T-cell (primary cell): ENCODE measurements at places on chromosomes 3 and 15.

DNA sequence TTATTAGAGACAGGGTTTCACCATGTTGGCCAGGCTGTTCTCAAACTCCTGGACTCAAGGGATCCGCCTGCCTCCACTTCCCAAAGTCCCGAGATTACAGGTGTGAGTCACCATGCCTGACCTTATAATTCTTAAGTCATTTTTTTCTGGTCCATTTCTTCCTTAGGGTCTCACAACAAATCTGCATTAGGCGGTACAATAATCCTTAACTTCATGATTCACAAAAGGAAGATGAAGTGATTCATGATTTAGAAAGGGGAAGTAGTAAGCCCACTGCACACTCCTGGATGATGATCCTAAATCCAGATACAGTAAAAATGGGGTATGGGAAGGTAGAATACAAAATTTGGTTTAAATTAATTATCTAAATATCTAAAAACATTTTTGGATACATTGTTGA, 45.0 kb upstream of the TKT start:
- DNase-seq, result no peak

- DNase-seq, result no peak
Observed at GRCh38 chr3:154783521-154783931, 296.6 kb upstream of the MME start.

DNA sequence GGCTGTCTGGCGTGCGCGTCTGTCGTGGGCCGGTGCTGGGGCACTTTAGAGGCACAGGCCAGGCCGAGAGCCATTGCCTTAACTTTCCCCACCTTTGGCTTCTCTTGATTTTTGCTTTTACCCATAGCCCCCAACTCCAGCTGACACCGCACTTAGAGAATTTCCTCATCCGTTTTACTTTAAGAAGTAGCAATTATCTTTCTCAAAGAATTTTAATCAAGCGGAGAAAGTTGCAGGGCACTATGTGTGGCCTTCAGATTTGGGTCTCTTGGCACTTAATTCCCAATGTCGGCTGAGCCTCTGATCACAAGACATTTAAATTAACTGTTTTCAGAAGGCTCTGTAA, 1.2 kb downstream of the ALDH1A3 start:
- DNase-seq, result no peak

- no peak for DNase-seq
Observed at GRCh38 chr15:101615986-101616848, 36.0 kb downstream of the TM2D3 start.

DNA sequence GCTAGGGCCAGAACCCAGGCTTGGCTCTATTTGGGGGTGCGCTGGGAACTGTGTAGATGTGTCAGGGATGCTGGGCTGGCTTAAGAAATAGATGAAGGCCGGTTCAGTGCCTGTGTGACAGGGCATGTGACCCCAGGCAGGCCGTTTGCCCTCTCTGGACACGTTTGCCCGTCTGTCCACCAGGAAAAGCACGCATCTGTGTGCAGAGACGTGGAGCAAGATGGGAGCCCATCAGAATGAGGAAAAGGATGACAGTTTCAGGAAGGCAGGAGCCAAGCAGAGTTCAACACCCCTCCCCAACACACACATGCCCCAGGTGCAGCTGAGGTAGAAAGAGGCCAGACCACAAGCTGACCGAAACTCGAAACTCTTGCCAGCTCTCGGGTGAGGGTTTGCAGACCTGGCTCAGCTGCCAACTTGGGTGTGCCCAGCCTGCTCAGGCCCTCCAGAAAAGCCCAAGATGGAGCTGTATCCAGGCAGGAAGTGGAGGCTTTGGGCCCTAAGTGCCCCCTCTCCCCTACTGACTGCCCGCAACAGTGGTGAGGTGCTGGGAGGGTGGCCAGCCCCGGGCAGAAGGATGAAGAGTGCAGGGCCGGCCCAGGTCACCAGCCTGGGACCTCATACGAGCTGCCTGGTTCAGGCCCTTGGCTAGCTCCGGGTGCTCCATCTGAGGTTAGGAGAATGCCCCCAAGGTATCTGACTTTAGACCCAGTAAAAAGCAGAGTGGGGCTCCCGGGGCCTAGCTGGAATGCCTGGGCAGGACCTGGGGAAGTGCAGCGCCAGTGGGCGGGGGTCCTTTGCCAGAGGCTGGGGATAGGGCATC, 10.2 kb upstream of the MESP1 start:
- no peak for DNase-seq
